Thoracic aorta (tissue), 2 donors: ENCODE measurements at places on chromosomes 13 and 19. TPM values are rescaled to one million over a fixed set of nuclear protein-coding genes. Genes with fewer than 3 reads are reported as not detected.

- no peak for DNase-seq
Measured at GRCh38 chr13:70630247-70630646, 522.0 kb upstream of the KLHL1 start.

NCR1 gene
- 2.2 TPM for total RNA-seq

GRCh38 chr13:37534181-37534580 is 64.4 kb downstream of the POSTN start:
- no peak for DNase-seq

GRCh38 chr13:39571502-39572092 is 31.4 kb downstream of the LHFPL6 start:
- DNase-seq = no peak

DNA sequence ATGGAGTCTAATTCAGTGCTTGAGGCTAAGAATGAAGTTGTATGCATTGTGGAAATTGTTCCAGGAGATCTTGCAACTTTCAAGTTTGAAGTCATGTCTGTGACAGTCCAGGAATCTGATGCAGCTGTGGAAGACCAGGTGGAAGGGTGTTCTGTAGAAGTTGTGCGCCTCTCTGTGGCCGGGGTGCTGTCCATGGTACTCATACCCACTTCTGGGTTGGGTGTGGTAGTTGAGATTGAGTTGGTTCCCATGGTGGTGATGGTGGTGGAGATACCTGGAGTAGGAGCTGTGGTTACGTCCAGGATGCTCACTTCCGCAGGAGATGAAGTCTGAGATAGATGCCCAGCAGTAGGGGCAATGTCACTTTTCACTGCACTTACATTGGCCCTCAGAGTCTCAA is 44.3 kb downstream of the MUC16 start:
- no peak for DNase-seq

- no peak for DNase-seq
Measured at GRCh38 chr13:66162470-66162869, 1067.7 kb downstream of the PCDH9 start.
